Foreskin melanocyte (primary cell): ENCODE measurements at places on chromosomes 5 and 9.

DNA sequence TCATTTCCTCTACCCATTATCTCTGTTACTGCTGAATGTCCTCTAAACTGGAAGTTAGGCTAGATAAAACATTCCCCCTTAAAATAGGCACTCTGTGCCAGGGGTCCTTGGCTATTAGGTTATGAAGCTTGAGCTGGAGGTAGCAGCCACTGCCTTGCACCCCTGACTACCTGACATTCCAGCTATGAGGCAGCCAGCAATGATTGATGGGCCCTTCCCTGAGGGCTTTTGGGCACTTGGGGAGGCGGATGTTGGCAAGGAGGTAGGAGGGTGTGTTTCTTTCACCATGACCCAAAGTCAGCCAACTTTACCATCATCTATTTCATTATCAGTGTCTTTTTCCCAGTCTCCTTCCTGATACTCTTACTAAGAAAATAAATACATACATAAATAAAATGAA, 17.1 kb downstream of the TARS1 start:
- no peak for DNase-seq

GRCh38 chr5:154346427-154346826, 99.4 kb upstream of the SAP30L start:
- no peak for DNase-seq

DNA sequence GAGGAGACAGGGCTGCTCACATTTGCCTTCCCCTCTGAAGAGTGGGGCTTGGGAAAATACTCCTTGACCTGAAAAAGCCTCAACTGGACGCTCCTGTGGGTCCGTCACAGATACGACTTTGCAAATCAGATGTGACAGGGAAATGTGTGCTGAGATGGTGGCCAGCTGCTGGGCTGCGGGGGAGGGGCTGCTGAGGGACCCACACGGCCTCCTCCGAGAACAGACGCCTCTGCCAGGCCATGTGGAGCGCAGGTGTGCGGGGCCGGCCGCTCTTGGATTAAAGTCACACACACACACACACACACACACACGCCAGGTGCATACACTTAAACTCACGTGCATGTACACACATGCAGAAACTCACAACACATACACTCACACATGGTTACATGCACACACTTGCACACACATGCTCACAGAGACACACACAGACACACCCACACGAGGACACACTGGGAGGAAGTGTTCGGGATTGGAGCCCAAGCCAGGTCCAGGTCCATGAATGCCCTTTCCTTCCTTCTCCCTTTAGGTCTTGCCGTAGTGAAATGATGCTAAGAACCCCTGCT, 167.4 kb downstream of the GAPVD1 start:
- no peak for DNase-seq

DNA sequence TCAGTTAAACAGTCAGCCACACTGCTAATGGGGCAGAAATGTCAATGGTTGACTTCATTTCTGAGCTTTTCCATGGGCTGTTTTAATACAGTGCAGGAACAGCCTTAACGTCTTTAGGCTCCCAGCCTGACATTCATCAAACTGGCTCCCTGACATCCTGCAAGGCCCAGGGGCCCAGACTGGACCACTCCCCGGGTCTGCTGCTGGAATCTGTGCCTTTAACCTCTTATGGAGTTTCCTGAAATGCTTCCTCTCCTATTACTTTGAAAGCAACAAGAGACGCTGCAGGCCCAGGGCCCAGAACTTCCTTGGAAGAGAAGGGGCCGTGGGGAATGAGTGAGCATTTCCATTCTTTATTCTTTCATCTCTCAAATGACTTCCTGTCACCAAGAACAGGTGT, 216.8 kb upstream of the PANK3 start:
- DNase-seq: no peak

DNA sequence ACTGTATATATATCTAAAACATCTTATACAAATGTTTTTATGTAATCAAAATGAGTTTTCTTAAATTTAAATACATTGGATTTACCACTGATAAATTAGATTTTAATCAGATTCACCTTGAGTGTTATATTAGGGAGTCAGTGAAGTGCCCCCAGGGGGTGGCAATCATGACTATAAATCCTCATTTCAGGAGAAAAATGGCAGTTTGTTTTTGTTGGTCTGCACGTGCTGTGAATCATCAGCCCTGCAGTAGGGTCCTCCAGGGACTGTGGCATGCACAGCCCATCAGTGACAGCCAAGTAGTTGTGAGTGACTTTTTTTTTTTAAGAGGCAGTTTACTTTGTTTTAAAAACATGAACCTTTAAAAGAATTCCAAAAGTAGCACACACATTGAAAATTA, 65.2 kb downstream of the ZSWIM6 start:
- no peak for DNase-seq

DNA sequence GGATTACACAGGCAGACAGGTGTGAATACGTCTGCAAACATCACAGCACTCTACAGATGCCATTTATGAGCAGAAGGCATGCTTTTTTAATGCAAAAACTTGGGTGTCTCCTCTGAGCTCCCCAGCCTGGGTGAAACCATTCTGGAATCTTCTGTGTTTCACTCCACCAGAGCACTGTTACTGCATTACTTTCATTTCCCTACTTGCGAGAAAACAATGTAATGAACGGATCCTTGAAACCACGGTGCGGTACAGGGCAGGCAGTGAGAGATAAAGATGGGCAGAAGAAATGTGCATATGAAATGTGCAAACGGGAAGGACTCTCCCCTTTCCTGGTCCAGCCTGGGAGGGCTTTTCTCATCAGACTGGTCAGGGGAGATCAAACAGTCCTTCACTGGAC, 584.3 kb upstream of the KLF4 start:
- DNase-seq: no peak

DNA sequence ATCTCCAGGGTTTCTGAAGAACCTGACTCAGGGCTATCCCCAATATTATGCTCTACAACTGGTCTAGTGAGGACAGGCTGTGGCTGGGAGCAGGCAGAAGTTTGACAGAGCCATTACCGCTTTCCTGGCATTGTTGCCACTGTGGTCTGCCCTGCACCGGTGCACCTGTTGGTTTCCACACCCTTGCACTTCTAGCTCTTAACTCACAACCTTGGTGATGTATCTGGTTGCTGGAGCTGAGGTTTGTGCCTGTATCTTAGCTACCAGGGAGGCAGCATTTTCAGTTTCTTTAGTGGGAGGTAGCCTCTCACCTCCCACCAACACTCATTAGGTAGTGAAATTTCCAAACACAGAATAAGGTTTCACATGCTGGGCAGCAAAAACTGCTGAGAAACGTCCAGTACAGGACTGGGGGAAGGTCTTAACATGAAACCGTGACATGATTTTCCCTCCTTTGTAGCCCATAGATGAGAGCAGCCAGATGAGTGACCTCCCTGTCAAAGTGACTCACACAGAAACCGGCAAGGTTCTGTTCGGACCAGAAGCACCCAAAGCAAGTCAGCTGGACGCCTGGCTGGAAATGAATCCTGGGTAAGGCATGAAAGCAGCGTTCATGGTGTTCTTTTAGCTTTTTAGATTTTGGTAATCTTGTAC, 57.7 kb downstream of the SMARCA2 start:
- DNase-seq: no peak

DNA sequence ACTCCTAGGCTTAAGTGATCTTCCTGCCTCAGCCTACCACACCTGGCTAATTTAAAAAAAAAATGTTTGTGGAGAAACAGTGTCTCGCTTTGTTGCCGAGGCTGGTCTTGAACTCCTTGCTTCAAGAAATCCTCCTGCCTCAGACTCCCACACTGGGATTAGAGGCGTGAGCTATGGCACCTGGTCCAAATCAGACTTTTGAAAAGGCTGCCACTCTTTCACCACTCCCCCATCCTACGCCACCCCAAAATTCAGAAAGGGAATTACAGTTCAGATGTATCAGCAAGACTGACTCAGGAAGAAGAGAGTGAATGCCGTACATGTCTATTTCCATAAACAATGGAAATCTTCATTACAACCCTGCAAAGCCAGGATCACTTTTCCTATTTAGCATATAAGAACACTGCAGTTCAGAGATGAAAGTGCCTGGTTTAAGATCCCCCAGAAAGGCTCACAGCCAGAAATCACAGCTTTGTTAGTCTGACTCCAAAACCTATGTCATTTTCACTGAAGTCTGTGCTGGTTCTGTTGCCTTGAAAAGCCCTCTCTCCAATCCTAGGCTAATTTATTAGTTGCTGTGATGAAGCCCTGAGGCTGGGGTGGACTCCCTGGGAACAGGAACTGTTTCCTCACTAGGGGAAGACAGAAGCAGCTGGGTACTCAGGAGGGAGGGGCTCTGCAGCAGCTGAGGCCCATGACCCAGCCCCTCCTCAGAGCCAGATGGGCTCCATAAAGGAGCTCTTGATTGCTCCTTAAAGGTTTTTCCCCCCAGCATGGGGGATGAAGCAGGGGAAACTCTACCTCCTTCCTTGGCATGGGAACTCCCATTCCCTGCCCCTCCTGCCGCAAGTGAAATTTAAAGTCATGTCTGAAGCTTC, 3.1 kb downstream of the FBLL1 start:
- no peak for DNase-seq

GRCh38 chr9:131963072-131964030, 116.3 kb downstream of the MED27 start:
- DNase-seq: no peak

- DNase-seq: no peak
Measured at GRCh38 chr5:61897251-61897650, 408.8 kb upstream of the KIF2A start.

GRCh38 chr9:128383007-128383753, 12.0 kb downstream of the URM1 start:
- no peak for DNase-seq
